ENCODE measurements at places on chromosomes 16 and 17. TPM values are rescaled to one million over a fixed set of nuclear protein-coding genes. Genes with fewer than 3 reads are reported as not detected.

TPSD1 gene
- total RNA-seq = not detected

NPIPB6 gene
- 2.1 TPM for total RNA-seq

GRB7 gene
- 12.0 TPM for total RNA-seq

GLYR1 gene
- total RNA-seq = 40.7 TPM

DRC3 gene
- total RNA-seq = 0.14 TPM

ACE gene
- total RNA-seq = under 0.01 TPM

KCNH6 gene
- not detected for total RNA-seq

TMEM114 gene
- not detected for total RNA-seq

IGFALS gene
- total RNA-seq = not detected

SMIM5 gene
- total RNA-seq = 0.34 TPM

RGS11 gene
- total RNA-seq = 0.14 TPM

TBX4 gene
- total RNA-seq = not detected

ZNF276 gene
- 29.0 TPM for total RNA-seq

CCL16 gene
- not detected for total RNA-seq

TBC1D3K gene
- total RNA-seq = not detected

TNFAIP1 gene
- 44.8 TPM for total RNA-seq

PTX4 gene
- total RNA-seq = not detected

CACNG4 gene
- 0.07 TPM for total RNA-seq

PRSS36 gene
- 0.85 TPM for total RNA-seq

CACNA1H gene
- total RNA-seq = not detected

REXO5 gene
- 1.7 TPM for total RNA-seq

HS3ST3B1 gene
- 0.21 TPM for total RNA-seq

ESRP2 gene
- total RNA-seq = 50.6 TPM

C16orf54 gene
- total RNA-seq = not detected

SCARF1 gene
- 0.43 TPM for total RNA-seq

WNT9B gene
- not detected for total RNA-seq

KRT35 gene
- not detected for total RNA-seq

FOXN1 gene
- total RNA-seq = under 0.01 TPM

CD79B gene
- total RNA-seq = not detected

SMIM22 gene
- total RNA-seq = 2.1 TPM

EVI2A gene
- not detected for total RNA-seq

WDR59 gene
- 12.6 TPM for total RNA-seq

DOC2A gene
- total RNA-seq = not detected

METTL23 gene
- total RNA-seq = 34.5 TPM

DNAH2 gene
- total RNA-seq = under 0.01 TPM

HBA2 gene
- total RNA-seq = not detected

SLC16A3 gene
- total RNA-seq = 94.0 TPM

TSNAXIP1 gene
- total RNA-seq = not detected

CD300A gene
- not detected for total RNA-seq

PRR15L gene
- 4.5 TPM for total RNA-seq

ACSM3 gene
- total RNA-seq = 1.4 TPM

CFAP119 gene
- 0.28 TPM for total RNA-seq

KRT9 gene
- 0.34 TPM for total RNA-seq

CACNG3 gene
- not detected for total RNA-seq

CRK gene
- total RNA-seq = 121 TPM

C1QTNF8 gene
- not detected for total RNA-seq

SEZ6L2 gene
- total RNA-seq = 4.8 TPM

ERN1 gene
- total RNA-seq = 46.1 TPM

ABCC6 gene
- total RNA-seq = under 0.01 TPM

TBC1D3E gene
- total RNA-seq = not detected

CCDC200 gene
- total RNA-seq = not detected

CPHXL2 gene
- total RNA-seq = not detected

NOXO1 gene
- 0.28 TPM for total RNA-seq

NPIPB5 gene
- total RNA-seq = 42.7 TPM

ENKD1 gene
- 17.4 TPM for total RNA-seq

KRTAP4-3 gene
- not detected for total RNA-seq

SOCS1 gene
- total RNA-seq = 1.9 TPM

PLCD3 gene
- total RNA-seq = 185 TPM
